ENCODE measurements at places on chromosomes 1 and 21.

DNA sequence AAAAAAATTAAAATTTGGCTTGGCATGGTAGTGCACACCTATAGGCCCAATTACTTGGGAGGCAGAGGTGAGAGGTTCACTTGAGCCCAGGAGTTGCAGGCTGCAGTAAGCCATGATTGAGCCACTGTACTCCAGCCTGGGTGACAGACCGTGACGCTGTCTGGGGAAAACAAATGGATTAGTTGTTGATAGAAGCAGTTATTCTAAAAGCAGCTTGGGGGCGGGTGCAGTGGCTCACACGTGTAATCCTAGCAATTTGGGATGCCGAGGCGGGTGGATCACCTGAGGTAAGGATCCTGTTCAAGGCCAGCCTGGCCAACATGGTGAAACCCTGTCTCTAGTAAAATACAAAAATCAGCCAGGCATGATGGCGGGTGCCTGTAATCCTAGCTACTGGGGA, 40.3 kb downstream of the KIF1B start:
- no peak for DNase-seq

DNA sequence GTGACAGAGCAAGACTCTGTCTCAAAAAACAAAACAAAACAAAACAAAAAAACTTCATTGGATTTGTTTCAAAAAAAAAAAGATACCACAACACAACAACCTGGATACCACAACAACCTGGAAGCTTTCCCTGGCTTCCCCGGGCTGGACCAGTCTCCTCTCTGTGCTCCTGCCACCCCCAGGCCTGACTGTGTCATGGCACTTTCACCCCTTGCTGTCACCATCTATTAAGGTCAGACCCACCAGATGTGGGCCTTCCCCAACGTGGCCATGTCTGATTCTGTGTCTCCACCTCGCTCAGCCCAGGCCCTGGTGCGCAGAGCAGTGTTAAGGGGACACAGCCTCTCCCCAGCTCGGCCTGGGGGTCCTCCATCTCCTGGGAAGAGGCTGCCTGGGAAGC, 28.3 kb upstream of the ACOT11 start:
- peak; percentile 64 for DNase-seq

- no peak for DNase-seq
Measured at GRCh38 chr1:184019506-184019905, 18.0 kb downstream of the COLGALT2 start.

GRCh38 chr21:17045214-17045853, 467.5 kb upstream of the CXADR start:
- DNase-seq = no peak

DNA sequence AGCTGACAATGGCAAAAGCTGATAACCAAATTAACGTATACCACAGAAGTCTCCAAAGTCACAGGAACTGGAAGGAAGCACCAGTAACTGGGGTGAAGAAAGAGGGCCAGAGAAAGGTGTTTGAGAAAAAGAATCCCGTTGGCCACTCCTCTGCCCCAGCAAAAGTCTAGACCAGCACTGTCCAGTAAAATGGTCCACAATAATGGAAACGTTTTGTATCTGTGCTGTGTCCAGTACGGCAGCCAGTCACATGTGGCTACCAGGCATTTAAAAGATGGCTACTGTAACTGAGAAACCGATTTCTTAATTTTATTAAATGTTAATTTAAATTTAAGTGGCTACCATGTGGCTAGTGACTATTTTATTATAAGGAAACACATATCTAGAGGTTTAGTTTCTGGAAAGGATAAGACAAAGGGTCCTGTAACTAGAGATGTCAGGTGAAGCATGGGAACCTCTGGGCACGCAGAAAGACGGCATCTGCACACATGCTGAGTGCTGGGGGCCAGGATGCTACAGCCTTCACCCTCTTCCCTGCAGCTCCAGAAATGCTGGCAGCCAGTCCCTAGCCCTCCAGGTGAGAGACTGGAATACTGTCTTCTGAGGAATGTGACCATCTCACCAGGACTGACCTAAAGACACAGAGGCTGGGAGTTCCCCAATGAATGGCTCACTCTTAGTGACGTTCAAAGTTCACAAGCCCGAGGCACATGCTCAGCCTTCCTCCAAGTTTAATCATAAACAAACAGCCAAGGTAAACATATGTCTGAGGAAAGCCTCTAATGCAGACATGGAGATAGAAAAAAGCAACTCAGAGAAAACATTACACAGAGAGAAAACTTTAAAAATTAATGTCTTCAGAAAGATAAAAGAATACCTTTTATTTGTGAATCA, 50.7 kb downstream of the JAK1 start:
- DNase-seq = no peak

DNA sequence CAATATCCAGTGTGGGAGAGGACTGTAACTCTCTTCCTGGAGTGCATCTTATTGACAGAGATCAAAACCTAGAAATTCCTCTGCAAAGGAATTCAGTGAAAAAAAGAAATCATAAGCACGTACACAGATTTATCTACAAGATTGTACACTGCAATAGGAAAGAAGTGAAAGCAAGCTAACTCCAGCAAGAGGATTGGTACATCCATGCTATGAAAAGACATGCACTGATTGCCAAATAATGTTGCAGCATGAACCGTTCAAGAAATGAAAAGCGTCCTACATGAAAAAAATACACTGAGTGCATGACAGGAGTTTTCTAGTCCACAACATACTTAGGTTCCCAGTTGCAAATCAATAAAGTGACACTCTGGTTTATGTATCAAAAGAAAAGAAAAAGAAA, 1.9 kb upstream of the MGST3 start:
- DNase-seq = no peak

GRCh38 chr1:11764115-11764514, 2.1 kb downstream of the C1orf167 start:
- no peak for DNase-seq

DNA sequence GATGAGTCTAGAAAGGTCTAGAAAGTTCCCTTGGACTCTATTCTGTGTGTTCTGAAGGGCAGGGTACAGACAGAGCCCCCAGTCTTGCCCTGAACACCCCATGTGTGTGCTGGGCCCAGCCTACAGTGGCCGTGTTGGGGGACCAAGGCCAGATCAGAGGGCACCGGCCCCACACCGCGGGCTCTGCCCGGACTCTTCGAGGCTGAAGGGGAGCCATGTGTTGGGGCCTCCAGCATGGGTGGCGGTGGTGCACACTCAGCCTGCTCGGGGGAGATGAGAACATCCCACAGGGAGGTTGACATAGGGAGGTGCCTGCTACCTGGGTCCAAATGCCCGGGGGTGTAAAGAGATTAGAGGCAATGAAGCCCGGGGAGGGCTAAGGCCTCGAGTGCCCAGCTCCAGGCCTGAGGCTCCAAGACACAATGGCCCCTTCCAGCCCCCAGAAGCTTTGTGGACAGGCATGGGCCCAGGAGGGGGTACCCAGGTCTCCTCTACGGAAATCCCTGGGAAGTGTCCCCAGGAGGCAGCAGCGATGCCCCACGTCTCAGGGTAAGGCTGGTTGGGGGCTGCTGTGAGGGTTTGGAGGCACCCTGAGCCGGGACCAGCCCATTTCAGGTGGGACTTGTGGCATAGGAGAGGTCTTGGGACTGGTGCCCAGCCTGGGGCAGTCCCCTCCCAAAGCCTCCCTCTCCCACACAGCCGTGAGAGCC, 12.1 kb downstream of the ARHGEF16 start:
- DNase-seq = peak; percentile 73

DNA sequence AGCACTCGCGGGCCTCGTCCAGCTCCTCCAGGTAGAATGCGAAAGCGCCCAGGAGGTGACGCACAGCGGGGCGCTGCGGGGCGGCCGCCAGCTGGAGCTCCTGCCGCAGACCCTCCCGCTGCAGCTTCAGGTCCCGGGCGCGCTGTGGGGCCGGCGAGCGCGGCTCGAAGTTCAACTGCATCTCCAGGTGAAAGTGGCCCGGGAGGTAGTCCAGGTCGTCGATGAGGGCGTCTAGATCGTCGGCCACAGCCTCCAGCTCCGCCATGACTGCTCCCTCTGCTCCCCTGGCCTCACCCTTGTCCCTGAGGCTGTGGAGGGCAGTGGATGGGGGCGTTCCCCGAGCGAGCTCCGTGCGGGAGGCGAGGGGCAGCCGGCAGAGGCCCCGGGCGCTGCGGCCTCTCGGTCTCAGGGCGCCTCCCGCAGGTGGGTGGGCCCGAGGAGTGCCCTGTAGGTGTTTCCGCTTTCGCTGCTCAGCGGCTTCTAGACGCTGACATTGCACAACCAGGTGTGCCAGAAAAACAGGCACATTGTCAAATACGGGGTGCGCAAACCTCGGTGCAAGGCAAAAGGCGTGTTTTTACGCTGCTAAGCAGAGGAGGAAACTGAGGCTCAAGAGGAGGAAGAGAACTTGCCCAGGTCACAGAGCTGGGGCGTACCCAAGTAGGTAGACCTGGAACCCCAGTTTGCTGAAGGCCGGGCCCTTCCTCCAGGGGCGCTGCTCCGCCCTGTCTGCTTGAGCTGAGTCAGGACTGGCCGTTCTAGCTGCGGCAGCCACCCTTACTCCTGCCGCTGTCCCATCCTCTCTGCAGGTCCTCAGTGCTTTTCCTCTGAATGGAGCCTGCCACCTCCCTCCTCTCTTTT, at the start of gene TTC22:
TTC22 (minus strand) TSS at position 425 of the 861 bp plus-strand sequence; CDS start at position 265, 160 bp downstream.
- peak; percentile 85 for DNase-seq

- no peak for DNase-seq
Measured at GRCh38 chr1:80535466-80535865, 1265.3 kb upstream of the ADGRL2 start.

GRCh38 chr1:22489278-22489677, 37.6 kb downstream of the ZBTB40 start:
- DNase-seq = no peak

DNA sequence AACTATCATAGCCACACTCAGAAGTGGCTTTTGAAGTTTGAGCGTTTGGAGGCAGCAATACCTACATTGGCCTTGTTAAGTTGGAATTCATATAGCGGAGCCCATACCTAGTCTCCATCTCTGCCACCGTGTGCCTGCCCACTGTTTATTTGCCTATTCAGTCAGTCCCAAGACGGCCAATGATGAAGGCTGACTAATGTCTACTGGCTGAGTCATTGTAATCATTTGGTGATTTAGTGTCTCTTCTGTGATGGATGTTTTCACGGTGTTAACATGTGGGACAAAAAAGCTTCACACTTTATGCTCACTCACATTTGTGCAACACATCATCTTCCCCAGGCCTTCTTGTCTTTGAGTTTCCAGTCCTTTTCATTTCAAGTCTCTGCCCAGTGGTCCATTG, 92.6 kb upstream of the PBX1 start:
- DNase-seq = no peak

- no peak for DNase-seq
Measured at GRCh38 chr1:87791931-87792740, 463.5 kb downstream of the LMO4 start.

DNA sequence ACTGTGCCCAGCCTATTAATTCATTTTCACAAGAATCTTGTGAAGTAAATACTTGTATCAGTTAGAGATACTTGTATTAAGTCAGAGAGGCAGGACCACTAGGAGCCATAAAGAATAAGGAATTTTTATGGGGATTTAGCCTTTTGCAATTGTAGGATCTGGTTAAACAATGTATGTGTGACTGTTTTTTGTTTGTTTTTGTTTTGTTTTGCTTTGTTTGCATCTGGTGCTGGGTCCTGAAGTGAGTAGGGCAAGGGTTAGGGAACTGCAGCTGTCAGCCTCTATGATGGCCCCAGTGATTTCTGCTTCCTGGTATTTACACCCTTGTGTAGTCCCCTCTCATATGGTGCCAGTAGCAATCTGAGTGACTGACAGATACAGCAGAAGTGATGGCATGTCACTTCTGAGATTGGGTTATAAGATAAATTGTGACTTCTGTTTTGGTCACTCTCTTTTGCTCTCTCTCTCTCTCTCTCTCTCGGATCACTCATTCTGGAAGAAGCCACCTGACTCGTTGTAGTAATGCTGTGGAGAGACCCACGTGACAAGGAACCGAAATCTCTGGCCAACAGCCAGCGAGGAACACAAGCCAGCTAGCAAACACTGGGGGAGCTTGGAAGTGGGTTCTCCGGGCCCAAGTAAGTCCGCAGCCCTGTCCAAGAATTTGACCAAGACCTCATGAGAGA, 96.2 kb upstream of the MARK1 start:
- DNase-seq = no peak

DNA sequence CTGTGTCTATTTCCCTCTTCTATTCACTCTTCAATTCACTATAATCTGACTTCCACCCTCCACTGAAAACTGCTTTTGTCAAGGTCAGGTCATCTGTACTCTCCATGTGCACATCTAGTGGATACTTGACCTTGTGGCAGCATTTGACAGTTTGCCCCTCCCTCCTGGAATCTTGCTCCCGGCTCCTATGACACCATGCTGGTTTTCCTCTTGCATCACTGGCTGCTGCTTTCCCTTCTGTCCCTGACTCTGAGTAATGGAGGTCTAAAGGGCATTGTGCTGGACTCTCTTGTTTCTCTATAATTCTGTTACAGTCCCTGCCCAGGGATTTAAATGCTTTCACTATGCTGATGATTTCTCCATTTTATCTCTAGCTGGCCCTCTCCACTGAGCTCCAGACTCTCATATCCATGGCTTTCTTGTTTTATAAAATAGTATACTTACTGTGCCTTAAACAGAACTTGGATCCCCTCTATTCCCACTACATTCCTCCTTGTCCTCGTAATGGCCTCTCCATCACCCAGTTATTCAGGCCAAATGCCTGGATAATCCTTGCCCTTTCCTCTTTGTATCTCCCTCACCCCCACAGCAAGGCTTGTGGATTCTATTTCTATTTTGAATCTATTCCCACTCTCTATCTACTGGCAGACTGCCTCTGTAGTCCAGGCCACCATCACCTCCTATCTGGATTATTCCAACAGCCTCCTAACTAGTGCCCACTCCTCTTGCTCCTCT, 36.8 kb upstream of the PODN start:
- DNase-seq = peak; percentile 86
